Stimulated activated CD8-positive, alpha-beta memory T cell treated with anti-CD3 and anti-CD28 coated beads, Interleukin-7, amount 100 ng/mL, for 48 hours (primary cell): ENCODE measurements at places on chromosomes 3 and 15.

GRCh38 chr15:69484837-69485236 lies 32.2 kb downstream of the RPLP1 start:
- DNase-seq: no peak

DNA sequence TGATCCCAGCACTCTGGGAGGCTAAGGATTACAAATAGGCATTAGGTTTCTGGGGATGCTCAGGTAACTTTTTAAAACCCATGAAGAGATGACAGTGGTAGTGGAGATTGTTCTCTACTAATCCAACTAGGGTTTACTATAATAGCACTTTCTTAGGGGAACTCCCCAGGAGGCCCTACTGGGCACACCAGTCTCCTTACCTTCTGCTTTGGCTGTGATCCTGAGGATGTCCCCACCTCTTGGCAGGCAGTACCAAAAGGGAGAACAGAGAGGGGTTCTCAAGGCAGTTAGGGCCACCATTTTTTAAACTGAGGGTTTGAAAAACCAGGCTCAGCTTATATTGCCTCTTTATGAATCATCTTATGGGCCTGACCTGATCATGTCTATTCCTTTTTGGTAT lies 15.0 kb upstream of the FBXL22 start:
- no peak for DNase-seq

GRCh38 chr3:131755380-131755779 lies 252.6 kb upstream of the MRPL3 start:
- no peak for DNase-seq

DNA sequence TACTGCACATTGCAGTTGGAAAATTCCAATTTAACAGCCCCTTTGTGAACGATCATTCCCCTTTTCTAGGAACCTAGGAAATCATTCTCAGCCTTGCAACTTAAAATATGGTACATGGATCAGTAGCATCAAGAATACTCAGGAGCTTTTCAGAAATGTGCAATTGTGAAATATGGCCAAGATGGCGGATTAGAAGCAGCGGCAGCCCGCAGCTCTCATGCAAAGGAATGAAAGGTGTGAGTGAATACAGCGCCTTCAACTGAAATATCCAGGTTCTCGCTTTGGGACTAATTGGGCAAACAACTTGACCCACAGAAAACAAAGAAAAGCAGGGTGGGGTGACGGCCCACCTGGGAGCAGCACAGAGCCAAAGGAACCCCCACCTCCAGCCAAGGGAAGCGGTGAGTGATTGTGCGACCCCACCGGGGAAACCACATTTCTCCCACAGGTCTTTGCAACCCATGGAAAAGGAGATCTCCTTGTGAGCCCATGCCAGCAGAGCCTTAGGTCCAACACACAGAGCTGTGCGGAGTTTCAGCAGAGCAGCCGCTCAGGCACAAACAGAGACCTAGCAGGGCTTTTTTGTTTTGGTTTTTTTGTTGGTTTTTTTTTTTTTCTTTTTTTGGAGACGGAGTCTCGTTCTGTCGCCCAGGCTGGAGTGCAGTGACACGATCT lies 7.6 kb upstream of the AVEN start:
- no peak for DNase-seq

DNA sequence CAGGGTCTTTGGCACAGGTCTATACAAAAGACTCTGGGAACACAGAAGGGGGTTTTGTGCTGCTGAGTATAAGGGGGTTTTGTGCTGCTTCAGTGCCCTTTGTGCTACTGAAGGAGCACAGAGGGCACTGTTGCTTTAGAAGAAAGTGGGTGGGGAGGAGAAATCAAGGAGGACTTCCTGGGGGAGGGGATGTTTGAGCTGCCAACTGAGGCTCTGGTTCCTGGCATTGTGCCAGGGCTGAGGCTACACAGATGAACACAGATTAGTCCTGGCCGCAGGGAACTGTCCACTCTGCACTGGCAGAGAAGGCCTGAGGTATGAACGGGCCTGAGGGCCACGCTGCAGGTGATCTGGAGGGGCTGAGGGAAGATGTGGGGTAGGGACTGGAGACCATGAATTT lies 32.2 kb upstream of the SEC13 start:
- no peak for DNase-seq

DNA sequence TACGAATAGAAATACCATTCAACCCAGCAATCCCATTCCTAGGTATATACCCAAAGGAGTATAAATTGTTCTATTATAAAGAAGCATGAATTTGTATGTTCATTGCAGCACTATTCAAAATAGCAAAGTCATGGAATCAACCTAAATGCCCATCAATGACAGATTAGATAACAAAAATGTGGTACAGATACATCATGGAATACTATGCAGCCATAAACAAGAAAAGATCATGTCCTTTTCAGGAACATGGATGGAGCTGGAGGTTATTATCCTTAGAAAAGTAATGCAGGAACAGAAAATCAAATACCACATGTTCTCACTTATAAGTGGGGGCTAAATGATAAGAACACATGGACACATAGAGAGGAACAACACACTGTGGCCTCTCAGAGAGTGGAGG lies 571.9 kb downstream of the RBMS3 start:
- no peak for DNase-seq

DNA sequence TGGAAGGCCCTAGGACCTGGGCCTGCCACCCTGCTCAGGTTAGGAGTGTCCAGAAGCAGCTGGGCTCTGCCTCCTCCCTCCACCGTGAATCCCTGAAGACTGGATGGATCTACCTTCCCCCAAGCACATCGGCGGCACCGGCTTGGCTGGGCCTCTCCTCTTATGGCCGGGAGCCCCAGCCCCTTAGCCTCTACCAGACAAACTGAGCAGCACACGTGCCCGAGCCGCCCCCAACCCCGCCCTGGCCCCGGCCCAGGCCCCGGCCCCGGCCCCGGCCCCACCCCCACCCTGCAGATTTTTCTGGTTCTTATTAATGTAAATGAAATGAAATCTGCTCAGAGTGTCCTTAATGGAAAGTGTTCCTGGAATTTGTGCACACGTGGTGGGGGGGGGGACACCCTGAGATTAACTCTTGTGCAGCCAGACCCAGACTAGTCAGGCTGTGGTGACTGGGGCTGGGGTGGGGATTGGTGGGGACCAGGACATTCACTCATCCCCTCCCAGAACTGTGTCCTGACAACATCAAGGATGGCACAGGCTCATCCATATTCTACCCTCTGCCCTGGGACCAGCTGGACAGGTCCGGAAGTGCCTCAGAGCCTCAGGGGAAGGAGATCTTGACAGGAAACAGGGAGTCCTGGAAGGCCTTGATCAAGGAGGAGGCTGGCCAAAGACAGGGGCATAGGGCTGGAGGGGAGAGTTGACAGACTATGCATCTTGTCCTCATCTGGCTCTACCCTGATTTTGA lies 30.9 kb upstream of the SEMA3F start:
- DNase-seq: no peak

DNA sequence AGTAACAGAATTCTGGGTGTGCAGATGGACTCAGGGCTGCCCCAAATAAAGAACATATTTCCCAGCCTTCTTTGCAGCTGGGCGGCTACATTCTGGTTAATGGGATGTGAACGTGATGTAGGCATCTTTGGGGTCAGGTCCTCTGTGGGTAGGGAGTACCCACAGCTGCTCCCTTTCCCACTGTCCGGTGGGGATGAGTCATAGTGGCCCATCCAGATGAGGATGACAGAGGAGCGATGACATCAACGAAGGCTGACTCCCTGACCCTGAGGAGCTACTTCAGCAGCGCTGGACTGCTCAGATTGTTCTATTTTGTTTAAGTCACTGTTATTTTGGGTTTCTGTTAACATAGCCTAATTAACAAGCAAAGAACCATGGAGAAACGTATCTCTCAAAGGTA lies 38.0 kb downstream of the SRPRB start:
- no peak for DNase-seq

- no peak for DNase-seq
Measured at GRCh38 chr3:47065058-47065457, 85.6 kb downstream of the NBEAL2 start.

DNA sequence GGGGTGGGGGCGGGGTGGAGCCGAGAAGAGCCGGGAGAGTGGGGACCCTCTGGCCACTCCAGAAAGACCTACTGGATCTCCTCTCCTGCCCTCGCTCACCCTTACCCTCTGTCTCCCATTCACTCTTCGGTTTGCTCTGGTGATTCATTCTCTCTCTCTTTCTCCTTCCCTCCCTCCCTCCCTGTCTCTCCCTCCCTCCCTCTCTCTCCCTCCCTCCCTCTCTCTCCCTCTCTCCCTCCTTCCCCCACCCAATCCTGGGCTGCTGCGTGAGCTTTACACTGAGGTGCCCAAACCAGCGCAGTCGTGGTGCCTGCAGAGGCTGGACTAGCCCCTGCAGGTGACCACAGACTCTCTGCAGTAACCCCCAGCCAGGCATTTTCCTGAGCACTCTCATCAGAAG lies 32.2 kb upstream of the ADAMTS17 start:
- DNase-seq: no peak

GRCh38 chr3:152524198-152525140 lies 255.7 kb downstream of the MBNL1 start:
- DNase-seq: no peak

GRCh38 chr3:127042634-127043033 lies 59.7 kb downstream of the PLXNA1 start:
- DNase-seq: no peak

DNA sequence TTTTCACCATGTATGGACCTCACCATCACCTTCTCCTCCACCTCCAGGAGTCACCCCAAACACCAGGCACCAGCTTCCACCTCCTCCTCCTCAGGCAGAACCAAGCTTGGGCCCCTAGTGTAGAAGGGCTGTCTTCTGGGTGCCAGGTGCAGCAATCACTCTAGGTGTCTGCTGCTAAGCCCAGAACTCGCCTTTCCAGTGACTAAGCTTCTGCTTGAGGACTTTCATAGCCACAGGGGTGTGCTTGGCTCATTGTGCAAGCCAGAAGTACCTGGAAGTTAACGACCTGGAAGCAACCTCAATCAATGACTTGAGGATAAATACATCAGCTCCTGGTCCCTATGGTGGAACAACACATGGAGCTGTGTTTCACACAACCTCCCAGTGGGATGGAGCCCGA lies 49.8 kb upstream of the PXYLP1 start:
- DNase-seq: no peak

DNA sequence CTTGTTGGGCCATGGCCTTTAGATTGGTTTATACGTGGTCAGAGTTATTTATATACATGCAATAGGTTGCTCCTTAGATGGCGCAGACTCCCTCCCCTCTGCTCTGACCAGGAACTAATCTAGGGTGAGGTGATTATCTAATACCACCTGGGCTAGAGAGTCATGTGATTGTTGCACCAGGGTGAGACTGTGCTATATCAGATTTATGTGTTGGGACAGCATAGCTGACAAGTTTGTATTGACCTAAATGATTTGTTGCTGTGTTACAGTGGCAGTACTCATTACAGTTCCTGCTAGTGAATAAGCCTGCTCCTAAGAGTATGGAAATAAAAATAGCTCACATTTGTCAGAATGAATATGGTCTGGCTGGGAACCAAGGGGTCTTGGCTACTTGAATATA lies 7.2 kb upstream of the IQCF6 start:
- DNase-seq: no peak

DNA sequence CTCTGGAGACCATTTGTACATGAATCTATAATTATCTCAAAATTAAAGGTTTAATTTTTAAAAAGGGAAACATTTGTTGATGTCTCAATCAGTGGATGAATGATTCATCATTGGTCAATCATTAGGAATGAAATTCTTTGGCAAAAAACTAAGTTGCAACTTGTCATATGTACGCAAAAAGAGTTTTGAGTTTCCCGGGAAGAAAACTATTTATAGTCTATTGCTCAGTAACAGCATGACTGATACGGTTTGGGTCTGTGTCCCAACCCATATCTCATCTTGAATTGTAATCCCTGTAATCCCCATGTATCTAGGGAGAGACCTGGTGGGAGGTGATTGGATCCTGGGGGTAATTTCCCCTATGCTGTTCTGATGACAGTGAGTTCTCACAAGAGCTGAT lies 765.8 kb upstream of the ROBO1 start:
- no peak for DNase-seq

DNA sequence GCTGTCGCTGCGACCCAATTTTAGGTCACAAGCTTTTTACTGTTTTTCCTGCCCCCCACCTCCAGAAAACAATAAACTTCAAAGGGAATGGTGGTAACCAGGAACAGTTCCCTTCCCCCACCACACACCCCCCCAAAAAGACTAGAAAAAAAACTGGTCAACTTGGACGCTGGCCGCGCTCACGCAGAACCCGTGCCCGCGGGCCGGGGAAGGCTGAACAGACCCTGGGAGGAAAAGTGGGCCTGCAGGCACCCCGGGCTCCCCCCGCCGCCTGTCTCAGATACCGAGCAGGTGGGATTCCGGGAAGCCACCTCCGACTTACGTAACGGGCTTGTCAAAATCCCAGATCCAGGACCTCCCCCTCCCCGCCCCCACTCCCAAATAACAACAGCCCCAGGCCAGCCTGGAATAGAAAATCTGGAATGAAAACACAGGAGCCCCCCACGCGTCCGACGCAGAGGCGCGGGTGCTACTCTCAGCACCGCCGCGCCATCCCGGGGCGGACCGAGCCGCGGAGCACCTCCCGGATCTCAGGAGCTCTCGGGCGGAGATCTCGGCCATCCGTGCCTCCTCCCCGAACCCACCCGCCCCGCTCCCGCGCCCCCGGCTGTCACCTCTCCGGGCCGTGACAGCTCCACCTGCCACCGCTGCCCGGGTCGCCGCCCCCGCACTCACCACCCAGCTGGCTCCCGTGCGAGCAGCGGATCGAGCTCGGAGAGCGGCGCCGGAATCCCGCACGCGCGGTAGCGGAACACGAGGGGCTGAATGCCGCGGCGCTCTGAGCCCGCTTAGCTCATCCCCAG lies 557 bp downstream of the DENND4A start:
- DNase-seq: peak; percentile 18

DNA sequence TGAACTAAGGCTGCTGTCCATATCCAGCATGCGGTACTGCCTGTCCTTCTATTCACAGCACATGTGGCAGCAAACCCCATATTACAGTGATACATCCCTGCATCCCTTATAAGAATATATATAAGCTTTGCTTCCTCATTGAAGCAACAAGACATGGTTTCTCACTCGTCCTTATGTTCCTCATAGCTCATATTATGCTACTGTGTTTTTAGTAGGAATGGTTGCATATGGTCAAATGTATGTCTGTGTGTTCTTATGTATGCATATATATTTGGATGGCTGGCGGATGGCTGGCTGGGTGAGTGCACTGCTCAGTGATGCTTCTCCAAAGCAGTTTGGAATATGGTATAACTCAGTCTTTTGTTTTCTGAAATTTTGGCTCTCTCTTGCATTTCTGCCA lies 254.9 kb downstream of the LPP start:
- no peak for DNase-seq

GRCh38 chr3:112773864-112774263 lies 72.8 kb downstream of the CD200R1L start:
- peak; percentile 4 for DNase-seq

DNA sequence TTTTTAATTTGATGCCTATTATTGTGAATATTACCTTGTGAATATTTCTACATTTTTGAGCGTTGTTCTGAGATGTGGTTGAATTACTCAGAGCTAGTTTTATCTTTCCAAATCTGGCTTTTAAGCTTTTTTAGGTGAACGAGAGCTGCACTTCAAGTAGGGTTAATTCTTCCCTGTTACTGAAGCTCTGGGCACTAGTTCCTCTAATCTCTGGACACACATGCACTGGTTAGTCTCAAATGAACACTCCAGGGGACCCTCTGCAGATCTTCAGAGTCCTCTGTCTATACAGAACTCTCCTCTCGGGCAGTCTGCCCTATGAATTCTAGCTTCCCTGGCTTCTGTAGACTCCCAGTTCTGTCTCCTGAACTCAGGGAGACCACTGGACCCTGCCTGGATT lies 237.5 kb upstream of the TBC1D5 start:
- DNase-seq: no peak

- no peak for DNase-seq
Measured at GRCh38 chr3:37256447-37256846, 82.1 kb upstream of the LRRFIP2 start.
